MG63 (cell line): ENCODE measurements at places on chromosomes 11 and 22. TPM values are rescaled to one million over a fixed set of nuclear protein-coding genes. Genes with fewer than 3 reads are reported as not detected.

- DNase-seq: peak; percentile 89
These were observed 19.5 kb downstream of the TXN2 start for GRCh38 chr22:36461665-36462649.

DNA sequence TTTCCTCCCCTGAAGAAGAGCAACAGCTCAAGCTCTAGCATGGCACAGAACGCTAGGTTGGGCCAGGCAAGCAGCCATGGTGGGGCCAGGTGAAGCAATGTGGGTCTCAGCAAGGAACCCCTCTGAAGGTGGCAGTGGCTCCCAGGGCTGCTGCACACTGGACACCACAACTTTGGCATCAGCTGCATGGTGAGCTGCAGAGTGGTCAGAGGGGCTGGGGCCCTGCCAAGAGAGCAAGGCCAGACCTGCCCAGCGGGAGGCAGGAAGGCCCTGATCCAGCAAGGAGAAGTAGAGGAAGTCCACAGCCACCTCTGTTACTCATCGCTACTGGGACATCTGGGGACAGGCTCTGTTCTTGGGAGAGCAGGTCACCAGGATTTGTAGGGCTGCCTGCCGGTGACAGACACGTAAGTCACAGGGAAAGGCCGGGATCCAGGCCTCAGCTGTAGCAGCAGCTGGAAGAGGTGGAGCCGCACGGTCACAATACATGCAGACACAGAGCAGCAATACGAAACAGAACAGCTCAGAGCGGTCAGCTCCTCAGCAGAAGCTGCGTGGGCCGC, 12.4 kb downstream of the CYB561A3 start:
- DNase-seq: peak; percentile 54

The HTR3B gene
- total RNA-seq: not detected in 2 replicates

- no peak for DNase-seq
These were observed 878.1 kb downstream of the BRD1 start for GRCh38 chr22:48949375-48950149.

DNA sequence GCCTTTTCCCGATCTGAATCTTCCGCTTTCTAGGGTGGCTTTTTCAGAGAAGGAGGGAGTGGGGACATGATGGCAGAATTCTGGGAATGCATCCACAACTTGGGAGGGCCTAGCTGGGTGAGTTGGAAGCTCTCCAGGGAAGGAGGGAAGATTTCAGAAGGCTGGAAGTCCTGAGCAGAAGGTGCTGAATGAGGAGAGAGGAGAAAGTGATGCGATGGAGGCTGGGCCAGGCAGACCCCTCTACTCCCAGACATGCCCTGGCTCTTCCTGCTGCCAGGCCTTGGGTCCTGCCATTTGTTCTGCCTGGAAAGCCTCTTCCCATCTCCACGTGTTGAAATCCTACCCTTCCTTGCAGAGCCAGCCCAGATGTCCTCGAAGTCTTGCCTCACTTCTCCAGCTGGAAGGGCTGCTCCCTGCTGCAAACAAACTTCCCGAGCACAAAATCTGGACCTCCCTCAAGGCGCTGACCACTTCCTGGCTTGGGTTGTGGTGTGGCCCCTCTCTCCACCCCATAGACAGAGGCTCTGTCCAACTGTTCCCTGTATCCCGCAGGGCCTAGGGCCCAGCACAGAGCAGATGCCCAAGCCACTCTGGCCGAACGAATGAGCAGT, 16.8 kb downstream of the LRRC32 start:
- DNase-seq: no peak

GRCh38 chr11:61617515-61617914, 36.6 kb upstream of the SYT7 start:
- DNase-seq: no peak

DNA sequence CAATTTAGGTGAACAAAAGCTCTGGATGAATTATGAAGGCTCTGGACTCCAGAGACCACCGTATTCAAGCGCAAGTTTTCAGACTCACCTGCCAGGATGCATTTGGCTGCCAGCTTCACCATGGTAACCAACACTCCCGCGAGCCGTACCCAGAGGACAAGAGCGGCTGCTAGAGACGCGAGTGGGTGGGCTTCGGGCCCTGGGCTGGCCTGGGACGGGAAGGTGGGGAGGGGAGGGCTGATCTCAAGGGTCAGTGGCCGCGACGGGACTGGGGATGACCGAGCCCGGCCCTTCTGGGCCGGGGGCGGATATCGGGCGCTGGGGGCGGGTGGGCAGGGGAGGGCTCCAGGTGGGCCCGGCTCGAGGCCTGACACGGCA, 344 bp downstream of the IFT27 start:
- peak; percentile 15 for DNase-seq

- DNase-seq: no peak
These were observed 62.9 kb downstream of the GRK3 start for GRCh38 chr22:25627271-25627852.

DNA sequence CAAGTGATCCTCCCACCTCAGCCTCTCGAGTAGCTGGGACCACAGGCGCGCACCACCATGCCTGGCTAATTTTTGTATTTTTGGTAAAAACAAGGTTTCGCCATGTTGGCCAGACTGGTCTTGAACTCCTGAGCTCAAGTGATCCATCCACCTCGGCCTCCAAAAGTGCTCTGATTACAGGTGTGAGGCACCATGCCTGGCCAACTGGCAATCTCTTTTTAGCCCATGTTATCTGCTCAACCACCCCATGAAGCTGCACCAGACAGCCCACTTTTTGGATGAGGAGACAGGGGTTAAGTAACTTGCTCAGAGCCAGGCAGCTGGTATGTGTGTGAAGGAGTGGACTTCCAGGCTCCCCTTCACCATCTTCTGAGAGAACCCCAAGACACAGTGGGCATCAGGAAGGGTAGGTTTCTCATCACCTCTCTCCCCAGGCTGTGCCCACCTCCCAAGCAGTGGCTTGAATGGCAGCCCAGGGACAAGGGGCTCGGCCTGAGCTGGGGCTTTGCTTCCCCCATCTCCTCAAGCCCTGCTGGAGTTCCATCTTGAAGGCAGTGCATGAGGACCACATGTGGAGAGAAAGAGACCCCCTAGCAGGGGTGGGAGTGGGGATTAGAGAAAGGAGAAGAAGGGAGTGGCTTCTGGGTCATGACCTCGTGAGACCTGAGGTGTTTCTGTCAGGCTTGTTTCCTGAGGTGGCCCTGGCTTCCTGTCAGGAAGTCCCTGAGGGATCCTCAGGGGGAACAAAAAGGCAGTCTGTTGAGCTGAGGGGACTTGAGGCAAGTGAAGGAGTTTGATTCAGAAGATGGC, 87.5 kb upstream of the PARVA start:
- no peak for DNase-seq

The TSPAN32 gene
- total RNA-seq: 4.3 and 6.0 TPM in 2 replicates

The SMTNL1 gene
- not detected in 2 replicates for total RNA-seq

- DNase-seq: peak; percentile 57
These were observed 20.7 kb downstream of the IFITM10 start for GRCh38 chr11:1729692-1730011.

DNA sequence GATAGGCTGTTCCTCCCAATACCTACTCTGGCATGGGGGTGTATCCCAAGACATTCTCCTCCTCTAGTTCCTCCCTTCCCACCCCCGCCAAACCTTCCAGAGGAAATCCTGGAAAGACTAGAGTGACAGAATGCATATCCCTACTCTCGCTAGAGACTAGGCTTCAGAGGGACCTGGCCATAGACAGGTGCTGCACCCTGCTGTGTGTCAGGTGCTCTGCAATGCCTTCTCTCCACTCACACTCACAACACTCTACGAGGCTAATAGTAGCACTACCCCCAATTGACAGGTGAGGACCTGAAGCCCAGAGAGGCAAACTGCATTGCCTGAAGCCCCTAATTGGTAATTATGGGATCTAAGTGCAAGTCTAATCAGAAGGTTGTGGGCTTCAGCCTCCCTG, 46.2 kb upstream of the LMO1 start:
- DNase-seq: no peak

DNA sequence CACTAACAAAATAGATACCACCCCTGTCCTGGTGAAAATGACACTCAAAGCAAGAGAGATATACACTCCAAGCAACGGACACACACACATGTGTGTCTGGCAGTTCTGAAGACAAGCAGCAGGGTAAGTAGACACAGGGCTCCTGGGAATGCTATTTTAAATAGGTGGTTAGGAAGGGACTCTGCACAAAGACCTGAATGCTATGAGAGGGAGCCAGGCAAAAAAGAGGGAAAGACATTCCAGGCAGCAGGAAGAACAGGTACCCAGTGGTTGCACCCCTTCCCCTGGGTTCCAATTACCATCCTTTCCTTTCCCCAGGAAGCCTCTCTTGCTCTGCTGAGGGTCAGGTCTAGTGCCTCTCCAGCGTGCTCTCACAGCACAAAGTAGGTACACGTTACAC, 3.0 kb downstream of the UFD1 start:
- no peak for DNase-seq

GRCh38 chr22:18950141-18950540, 14.0 kb upstream of the PRODH start:
- no peak for DNase-seq

- DNase-seq: no peak
These were observed 13.5 kb downstream of the TCIRG1 start for GRCh38 chr11:68052137-68052873.

The OR2D2 gene
- not detected in 2 replicates for total RNA-seq

The EIF3F gene
- 289 and 387 TPM in 2 replicates for total RNA-seq

DNA sequence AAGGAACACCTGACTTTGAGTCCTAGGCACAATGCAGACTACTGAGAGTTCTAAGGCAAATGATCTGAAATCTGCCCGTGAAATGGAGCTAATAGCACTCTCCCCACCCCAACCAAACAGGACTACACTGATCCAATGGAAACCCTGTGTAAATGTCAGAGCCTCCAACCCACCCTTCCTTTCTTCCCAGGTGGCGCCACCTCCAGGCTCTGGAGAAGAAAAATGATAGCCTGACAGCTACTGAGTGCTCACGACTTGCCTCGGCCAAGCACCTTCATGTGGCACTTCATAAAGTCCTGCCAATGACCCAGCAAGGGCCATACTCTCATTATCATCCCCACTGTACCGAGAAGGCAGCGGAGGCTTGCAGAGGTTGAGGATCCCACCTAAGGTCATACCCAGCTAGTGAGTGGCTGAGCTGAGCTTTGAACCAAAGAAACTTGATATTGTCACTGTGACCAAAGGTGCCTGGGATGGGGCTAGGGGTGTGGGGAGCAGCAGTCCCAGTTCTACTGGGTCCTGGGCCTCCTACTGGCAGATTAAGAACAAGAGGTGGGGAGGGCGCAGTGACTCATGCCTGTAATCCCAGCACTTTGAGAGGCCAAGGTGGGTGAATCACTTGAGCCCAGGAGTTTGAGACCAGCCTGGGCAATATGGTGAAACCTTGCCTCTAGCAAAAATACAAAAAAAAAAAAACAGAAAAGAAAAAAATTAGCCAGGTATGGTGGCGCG, 20.5 kb downstream of the TST start:
- DNase-seq: peak; percentile 68

- no peak for DNase-seq
These were observed 575.6 kb downstream of the INSC start for GRCh38 chr11:15690320-15690719.
